ENCODE measurements at places on chromosomes 6 and 20. TPM values are rescaled to one million over a fixed set of nuclear protein-coding genes. Genes with fewer than 3 reads are reported as not detected.

- DNase-seq: no peak
These were observed 149.6 kb downstream of the ZFP64 start for GRCh38 chr20:52041966-52042365.

GRCh38 chr6:99905209-99906106, 88.6 kb downstream of the MCHR2 start:
- DNase-seq: peak; percentile 71

DNA sequence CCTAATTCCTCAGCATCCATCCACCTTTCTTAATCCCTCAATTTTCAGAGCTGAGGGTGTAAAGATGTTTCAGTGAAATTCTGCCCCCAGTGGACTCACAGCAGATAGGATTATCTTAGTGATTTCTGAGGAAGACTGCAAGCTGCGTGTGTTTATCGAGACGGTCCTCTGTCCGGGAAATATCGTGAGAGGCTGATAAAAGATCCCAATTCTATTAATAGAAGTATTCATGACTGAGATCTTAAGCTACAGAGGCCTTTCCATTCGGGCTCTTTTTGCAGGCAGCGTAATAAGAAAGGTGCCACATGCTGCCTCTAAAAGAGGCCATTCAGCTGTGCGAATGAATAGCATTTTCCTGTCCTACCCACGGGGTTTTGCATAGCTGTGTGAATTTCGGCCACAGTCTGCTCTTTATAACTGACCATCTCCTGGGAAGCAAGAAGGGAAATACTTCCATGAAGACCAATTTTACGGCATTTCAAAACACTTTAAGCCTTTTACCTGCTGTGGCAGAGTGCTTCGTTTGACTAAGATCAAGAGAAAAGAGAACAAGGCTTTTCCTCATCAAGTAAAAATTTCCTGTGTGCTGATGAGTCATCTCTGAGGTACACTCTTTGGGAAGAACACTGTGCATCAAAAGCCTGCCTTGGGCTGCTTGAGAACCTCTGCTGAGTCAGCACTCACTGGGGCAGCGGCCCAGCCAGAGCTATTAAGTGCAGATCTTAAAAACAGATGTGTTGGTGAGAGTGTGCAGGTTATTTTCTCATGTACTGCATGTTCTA, 208.8 kb downstream of the ARHGAP18 start:
- DNase-seq: peak; percentile 97

- DNase-seq: peak; percentile 94
These were observed 3.0 kb downstream of the THBS2 start for GRCh38 chr6:169250660-169251059.

GRCh38 chr20:18103497-18103896, 34.2 kb upstream of the KAT14 start:
- no peak for DNase-seq

DNA sequence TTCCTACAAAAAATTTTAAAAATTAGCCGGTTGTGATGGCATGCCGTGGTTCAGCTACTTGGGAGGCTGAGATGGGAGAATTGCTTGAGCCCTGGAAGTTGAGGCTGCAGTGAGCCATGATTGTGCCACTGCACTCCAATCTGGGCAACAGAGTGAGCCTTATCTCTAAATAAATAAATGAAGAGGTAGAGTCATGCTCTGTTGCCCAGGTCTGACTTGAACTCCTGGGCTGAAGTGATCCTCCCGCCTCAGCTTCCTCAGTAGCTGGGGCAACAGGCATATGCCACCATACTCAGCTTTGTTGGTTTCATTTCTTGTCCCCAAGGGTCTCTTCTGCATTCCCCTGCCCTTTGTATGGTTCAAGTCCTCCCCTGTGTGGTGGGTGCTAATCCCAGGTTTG, 17.0 kb downstream of the HSPA1B start:
- no peak for DNase-seq

DNA sequence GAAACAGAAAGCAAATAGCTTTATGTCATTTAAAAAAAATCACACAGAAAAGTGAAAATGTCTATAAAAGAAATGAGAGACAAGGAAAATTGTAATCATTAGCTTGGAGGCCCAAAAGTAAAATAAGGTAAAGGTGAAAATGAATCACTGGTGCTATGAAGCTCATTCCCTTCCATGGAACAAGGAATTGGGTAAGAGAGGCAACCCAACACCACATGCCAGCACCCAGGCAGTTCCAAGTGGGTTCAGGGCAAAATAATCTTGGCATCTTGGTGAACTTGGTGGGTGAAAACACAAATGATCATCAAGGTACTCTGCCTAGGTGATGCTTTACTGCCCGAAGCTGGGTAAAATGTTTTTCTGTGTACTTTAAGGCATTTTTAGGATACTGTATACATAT, 16.7 kb downstream of the CST4 start:
- no peak for DNase-seq

GRCh38 chr6:128806261-128806660, 76.7 kb upstream of the LAMA2 start:
- DNase-seq: peak; percentile 32

DNA sequence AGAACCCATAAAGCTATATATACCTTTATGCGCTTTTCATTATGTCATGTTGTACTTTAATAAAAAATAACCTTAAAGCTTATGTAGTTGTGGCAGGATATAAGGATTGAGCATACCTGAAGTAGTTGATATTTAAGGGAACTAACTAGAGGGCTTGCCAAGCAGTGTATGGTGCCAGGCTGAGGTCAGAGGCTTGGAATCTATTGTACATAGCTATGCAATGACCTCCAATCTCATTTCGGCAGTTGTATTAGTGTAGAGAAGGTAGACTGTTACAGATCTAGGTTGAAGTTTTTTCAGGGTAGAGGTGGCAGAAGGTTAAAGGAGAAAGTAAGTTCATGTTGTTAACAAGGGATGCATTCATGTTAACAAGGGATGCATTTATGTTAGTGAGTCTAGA, 397.7 kb upstream of the HS3ST5 start:
- no peak for DNase-seq

GRCh38 chr20:1472556-1473245, 6.1 kb upstream of the NSFL1C start:
- no peak for DNase-seq

- peak; percentile 26 for DNase-seq
These were observed 237.8 kb downstream of the SYNE1 start for GRCh38 chr6:152399399-152399798.

DNA sequence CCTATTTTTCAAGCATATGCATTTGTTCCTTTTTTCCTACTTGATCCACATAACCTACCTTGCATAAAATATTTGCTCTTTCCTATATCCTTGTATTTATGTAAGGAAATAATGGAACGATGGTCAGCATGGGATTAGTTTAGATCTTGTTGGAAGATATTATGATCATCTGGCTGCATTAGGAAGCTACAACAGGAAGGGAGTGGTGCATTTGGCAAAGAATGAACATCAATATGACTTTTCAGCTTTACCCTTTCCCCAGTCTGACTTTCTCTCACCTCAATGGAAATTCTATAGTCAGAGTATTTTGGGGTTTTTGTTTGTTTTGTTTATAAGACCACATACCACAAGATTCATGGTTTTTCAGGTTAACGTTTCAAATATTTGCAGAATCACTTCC, 66.0 kb downstream of the HS3ST5 start:
- DNase-seq: peak; percentile 24

DNA sequence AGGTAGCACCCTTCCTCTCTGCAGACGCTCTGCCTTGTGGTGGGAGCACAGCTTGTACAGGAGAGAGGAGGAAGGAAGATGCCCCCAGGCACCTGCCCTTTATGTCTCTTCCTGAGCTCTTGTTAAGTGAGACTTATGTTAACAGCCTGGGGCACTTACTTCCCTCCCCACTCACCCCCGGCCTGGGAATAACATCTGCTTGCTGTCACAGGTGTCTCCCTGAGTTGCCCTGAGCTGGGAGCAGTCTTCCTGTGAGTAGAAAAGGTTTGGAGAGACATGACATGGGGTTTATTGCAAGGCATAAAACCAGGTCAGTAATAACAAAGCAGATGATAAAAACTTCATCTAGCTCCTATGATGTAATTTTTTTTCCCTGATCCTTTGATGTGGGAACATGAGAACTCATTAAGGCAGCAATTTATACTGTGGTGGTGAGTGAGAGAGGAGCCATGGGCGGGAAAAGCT, 1.9 kb downstream of the SSTR4 start:
- no peak for DNase-seq

- DNase-seq: no peak
These were observed 43.3 kb downstream of the TRIM27 start for GRCh38 chr6:28880519-28880893.

GRCh38 chr20:24465730-24466129, 3.7 kb upstream of the SYNDIG1 start:
- DNase-seq: no peak

- no peak for DNase-seq
These were observed 82.6 kb downstream of the TTLL2 start for GRCh38 chr6:167407239-167408064.

DNA sequence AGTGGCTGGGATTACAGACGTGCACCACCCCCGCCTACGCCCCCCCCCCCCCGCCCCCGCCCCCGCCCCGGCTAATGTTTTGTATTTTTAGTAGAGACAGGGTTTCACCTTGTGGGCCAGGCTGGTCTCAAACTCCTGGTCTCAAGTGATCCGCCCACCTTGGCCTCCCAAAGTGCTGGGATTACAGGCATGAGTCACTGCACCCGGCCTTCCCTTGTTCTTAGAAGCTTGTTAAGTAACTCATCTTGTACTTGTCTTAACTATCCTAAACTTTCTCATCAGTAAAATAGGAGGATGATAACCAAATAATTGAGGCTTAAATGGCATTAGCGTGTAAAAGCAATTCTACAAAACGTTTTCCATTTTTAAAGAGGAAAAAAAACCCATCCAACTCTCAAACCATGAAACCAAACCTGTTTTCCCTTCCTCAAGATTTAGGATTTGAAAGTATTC, 4.2 kb downstream of the CDYL start:
- peak; percentile 39 for DNase-seq

DNA sequence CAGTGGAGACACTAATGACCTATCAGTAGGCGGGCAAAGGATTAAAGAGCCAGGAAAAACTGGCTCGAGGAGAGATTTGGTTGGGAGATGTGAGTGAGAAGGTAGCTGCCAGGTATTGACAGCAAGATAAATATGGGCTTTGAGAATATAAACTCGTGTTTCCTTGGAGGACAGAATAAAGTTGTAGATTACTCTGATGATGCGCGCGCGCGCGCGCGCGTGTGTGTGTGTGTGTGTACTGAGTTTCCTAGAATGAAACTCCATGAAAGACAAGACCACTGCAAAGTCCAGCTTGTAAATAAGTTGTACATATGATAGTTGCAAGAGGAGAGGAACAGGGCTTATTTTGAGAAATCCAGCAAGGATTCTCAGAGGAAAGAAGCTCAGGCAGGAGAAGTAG, 13.3 kb upstream of the TREM2 start:
- no peak for DNase-seq

DNA sequence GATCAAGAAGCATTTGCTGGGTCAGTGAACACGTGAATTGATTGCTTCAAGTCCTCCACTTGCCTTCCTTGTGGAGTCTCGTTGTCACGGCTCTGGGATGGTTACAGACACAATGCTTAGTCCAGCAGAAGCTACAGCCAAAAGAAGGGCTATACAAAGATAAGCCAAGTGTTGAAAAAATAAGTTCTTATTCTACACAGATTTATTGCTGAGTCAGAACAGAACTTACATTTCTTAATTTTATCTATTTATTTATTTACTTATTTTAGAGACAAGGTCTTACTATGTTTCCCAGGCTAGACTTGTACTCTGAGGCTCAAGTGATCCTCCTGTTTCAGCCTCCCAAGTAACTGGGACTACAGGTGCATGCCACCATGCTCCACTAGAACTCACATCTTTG, 199.0 kb downstream of the MYLK4 start:
- DNase-seq: no peak

DNA sequence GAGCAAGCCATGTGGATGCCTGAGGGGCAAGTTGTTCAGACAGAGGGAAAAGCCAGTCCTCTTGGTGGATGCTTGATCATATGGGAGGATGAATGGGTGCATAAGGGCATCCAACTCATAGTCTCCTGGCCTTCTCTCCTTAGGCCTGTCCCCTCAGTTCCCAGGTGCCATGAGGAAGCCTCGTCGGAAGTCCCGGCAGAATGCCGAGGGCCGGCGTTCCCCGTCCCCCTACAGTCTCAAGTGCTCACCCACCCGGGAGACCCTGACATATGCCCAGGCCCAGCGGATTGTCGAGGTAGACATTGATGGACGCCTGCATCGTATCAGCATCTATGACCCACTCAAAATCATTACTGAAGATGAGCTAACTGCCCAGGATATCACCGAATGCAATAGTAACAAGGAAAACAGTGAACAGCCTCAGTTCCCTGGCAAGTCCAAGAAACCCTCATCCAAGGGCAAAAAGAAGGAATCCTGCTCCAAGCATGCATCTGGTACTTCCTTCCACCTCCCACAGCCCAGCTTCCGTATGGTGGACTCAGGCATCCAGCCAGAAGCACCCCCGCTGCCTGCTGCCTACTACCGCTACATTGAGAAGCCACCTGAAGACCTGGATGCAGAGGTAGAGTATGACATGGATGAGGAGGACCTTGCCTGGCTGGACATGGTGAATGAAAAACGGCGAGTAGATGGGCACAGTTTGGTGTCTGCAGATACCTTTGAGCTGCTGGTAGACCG, 3.8 kb downstream of the BRPF3 start:
- no peak for DNase-seq

DNA sequence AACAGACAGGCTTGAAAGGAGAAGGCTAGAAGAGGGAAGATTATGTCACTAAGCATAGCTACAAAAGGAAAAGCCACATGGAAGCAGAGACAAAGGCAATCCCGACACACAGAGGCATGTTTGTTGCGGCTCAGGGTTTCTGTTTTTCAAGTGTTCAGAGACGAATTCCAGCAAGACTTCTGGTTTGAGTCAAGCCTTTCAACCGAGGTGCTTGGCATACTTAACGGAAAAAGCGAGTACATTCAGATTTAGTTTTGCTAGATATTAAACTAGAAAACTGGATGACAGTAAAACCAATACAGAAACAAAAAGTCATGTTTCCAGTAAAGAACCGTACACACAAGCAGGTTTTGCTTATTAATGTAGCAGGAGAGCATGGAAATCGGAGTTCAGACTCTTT, 27.2 kb downstream of the MCUR1 start:
- DNase-seq: no peak

Gene HTR1B
- total RNA-seq: 0.46 TPM

Gene SLC17A4
- not detected for total RNA-seq

Gene BMP7
- not detected for total RNA-seq

Gene MATN4
- 0.23 TPM for total RNA-seq

Gene SLC35D3
- not detected for total RNA-seq

Gene TCF15
- not detected for total RNA-seq

Gene PPP1R3G
- 0.29 TPM for total RNA-seq

Gene TPMT
- 12.2 TPM for total RNA-seq

Gene TRIM26
- 35.1 TPM for total RNA-seq

Gene CRNKL1
- 30.1 TPM for total RNA-seq

Gene DNAH8
- total RNA-seq: not detected
